ENCODE measurements at places on chromosomes 7 and 10. TPM values are rescaled to one million over a fixed set of nuclear protein-coding genes. Genes with fewer than 3 reads are reported as not detected.

Gene LDB3
- 0.04 TPM for total RNA-seq

Gene ANKRD61
- 0.24 TPM for total RNA-seq

Gene OR13A1
- total RNA-seq = not detected

Gene TRAPPC14
- total RNA-seq = 33.2 TPM

GRCh38 chr7:102450242-102450641 is 14.4 kb downstream of the ALKBH4 start:
- peak; percentile 72 for DNase-seq

- DNase-seq = no peak
Measured at GRCh38 chr7:66571568-66571967, 57.1 kb upstream of the KCTD7 start.

GRCh38 chr10:17793823-17794644 is 15.1 kb upstream of the MRC1 start:
- no peak for DNase-seq

DNA sequence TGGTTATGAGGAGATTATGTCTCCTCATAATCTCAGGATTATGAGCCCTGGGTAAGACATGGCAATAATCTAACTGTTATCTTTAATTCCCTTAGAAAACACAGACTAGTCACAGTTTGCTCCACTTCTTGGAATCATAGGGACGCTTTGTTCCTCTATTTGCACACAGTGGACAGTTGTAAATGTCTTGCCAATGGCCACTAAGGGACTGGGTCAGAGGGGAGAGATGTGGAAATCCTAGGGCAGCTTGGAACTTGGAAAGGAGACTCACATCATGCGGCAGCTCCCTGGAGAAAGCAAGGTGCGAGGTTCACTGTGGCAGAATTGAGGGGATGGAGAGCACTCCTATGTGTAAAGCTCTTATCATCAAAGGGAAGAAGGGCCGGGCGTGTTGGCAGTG is 266.1 kb downstream of the PRPF18 start:
- no peak for DNase-seq

DNA sequence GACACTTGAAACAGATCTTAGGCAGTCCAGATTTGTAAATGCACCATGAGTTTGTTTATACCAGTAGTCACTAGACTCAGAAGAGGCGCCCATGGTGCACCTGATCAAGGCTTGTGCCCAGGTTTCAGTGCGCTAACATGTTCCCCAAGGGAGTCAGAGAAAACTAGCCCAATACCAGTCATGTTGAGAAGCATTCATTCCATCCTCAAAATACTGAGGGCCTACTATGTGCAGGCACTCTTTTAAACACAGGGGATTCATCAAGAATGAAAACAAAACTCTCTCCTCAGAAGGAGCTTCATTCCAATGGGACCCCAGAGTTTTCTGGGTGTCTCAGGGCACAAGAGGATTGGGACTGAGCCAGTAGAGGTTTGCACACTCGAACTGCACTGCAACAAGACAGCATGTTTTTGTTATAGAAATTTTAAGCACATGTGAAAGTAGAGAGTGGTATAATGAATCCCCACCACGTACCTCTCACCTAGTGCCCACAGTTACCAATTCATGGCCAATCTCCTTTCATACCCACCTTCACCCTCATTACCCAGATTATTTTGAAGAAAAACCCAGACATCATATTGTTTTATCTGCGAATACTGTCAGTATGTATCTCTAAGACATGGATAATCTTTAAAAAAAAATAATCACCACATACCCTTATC is 55.0 kb upstream of the ARID5B start:
- DNase-seq = no peak

Gene TAS2R41
- total RNA-seq = not detected

GRCh38 chr10:44982496-44982895 is 3.9 kb upstream of the DEPP1 start:
- no peak for DNase-seq

Gene PRRT4
- total RNA-seq = 0.35 TPM

- no peak for DNase-seq
Measured at GRCh38 chr7:125773113-125773785, 843.6 kb upstream of the POT1 start.

GRCh38 chr10:75358132-75358531 is 43.4 kb downstream of the ZNF503 start:
- no peak for DNase-seq

Gene C7orf33
- not detected for total RNA-seq

Gene SEMA3A
- total RNA-seq = not detected

DNA sequence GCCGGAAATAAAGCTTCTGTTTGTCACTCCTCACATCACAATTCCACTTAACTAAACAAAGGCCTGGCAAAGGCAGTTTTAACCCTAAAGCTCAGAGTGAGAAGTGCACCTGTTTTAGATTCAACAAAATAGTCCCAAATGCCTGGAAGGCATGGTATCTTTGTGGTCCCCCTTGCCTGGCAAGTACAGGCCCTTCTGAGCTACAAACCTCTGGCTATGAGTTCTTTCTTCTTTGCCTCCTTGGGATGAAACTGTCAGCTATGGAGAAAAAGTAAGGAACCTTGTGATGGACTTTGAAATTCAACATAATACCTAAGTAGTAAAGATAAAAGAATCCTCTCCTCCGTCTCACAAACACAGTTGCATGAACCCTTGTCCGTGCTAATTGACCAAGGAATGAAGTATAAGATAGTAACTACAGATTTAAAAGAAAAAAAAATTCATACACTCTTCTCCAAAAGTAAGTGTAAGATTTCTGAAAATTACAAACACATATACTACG is 244.5 kb upstream of the ETV1 start:
- no peak for DNase-seq

- DNase-seq = no peak
Measured at GRCh38 chr7:29170781-29171180, 23.8 kb upstream of the CHN2 start.

Gene ZNF37A
- 19.6 TPM for total RNA-seq

Gene CDK14
- 0.20 TPM for total RNA-seq

DNA sequence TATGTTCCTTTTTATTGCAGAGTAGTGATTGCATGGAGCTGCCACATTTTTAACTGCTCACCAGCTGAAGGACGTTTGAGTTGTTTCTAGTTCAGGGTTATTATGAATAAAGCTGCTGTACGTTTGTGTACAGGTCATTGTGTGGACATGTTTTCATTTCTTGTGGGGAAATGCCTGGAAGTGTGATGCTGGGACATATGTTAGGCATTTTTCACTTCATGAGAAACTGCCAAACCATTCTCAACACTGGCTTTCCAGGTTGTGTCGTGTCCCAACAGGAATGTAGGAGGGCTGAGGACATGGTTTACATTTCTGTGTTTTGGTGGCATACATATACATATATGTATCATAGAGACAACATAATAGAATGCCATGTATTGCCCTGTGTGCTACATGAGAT is 73.0 kb downstream of the NEURL1 start:
- DNase-seq = no peak

DNA sequence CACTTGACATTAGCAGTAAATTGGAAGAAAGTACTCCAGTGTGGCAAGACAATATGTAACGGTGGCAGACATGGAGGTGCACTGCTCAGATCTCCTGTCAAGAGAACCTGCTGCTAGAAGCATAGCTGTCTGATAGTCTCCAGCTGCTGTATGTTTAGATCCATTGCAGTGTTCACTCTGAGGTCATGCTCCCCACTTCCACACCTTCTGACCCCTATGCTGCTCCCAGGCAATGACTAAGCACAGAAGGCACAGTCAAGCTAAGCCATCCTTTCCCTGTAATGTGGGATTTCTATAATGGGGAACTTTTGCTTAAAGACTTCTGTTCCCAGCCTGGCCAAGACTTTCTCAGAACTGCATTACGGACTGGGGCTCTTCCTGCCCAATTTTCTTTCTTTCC is 315.8 kb downstream of the HPSE2 start:
- DNase-seq = no peak

Gene OPN1SW
- not detected for total RNA-seq

DNA sequence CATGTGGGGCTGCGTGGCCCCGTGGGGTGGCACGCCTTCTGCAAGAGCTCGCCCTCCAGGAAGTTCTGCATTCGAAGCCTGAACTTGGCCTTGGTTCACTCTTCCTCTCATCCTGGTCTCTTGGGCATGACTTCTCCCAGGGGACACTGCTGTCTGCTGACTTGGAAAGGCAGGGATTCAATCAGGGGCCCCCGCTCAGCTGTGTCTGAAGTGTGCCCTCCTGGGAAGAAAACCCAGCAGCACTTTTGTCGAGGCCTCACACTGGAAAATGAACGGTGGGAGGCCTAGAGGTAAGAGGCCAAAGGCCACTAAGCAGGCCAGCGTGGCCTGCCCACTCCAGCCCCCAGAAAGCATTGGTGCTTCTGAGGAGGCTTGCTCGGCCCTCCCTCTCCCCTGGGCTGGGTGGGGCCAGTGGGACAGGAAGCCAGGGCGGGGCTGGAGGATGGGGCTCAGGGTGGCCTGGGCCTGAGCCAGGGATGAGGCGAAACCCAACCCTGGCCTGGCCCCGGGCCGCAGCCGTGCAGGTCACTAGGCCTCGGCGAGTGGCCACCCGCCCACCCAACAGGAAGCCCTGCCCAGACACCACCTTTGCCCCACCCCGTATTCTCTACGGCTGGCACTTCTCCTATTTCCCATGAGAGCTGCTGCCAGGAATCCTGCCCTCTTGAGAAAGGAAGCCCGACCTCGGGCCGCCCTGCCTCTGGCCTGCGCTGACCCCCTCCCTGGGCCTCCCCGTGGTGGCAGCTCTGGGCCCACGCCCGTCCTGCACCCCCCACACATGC is 81.1 kb downstream of the ZMIZ1 start:
- peak; percentile 61 for DNase-seq

Gene HPSE2
- not detected for total RNA-seq

Gene PTN
- total RNA-seq = not detected

DNA sequence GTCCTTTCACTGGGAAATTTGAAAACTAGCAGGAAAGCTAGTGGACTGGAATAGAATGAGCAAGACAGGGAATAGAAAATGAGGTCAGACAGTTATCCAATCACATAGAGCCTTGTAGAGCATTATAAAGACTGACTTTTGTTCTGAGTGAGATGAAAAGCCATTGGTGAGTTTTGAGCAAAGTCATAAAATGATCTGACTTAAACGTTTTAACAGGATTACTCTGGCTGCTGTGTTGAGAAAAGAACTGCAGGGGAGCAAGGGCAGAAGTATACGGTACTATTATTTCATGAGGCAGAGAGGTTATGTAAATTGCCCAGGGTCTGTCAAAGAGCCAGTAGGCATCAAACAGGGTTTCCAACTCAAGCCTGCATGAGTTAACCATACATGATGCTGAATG is 393.4 kb downstream of the TFEC start:
- DNase-seq = no peak

GRCh38 chr10:92045641-92046106 is 122.1 kb downstream of the BTAF1 start:
- no peak for DNase-seq

Gene MYH16
- total RNA-seq = not detected

DNA sequence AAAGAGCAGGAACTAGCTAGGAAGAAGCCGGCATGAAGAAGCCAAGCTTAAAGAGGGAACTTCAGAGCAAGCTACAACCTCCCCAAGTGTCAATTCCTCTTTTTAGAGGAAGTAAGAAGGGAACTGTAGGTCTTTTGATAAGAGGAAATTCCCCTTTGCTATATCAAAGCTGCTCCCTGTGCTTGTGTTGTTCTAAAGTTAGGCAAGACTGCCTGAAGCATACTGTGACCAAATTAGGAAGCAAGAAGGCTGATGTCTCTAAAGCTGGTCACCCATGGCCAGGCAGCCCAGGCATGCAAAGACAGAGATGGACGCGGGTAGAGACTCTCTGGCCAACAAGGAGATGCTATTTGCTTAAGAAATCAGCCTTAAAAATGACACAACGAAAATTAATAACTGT is 87.9 kb downstream of the RNF216 start:
- peak; percentile 36 for DNase-seq

GRCh38 chr10:78892338-78893176 is 176.2 kb upstream of the ZMIZ1 start:
- no peak for DNase-seq

DNA sequence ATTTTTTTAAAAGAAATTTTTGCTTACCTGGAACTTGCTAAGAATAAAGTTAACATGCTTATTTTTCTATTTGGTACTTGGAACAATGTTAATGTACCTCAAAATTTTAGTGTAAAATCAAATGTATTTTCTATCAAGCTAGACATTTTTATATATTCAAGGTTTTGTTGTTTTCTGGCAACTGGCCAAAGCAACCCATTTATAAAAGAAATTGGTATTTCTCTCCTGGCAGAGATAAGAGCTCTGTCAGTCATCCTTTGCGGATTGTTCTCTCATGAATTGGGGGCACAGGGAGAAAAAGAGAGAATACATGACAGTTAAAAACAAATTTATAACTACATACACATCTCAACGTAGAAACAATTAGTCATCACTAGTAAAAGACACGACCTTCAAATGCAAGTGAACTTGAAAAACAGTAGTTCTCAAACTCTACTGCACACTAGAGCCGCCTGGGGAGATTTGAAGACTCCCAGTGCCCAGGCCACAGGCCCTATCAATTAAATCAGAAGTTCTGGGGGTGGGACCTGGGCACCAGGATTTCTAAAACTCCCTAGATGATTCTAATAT is 152.4 kb upstream of the LAMB4 start:
- no peak for DNase-seq

- no peak for DNase-seq
Measured at GRCh38 chr7:19403691-19404090, 258.5 kb upstream of the FERD3L start.

GRCh38 chr7:91866599-91867148 is 13.8 kb downstream of the MTERF1 start:
- DNase-seq = no peak

DNA sequence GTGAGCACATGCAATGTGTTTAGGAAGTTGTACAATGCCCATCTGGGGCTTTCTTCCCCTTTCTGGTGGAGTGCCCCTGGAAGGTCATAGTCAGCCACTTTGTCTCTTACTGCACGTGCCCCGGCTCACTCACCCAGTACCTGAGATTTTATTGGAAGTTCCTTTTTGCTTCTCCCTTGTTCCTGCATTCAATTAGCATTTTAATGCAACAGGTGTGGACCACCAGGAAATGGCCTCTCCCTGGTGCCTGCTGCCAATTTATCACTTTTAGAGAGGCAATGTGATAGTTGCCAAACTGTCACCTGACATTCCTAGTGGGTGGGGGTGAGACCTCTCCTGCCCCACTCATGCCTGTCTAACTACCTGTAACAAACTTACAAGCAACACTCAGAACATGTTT is 293.4 kb upstream of the DKK1 start:
- no peak for DNase-seq

GRCh38 chr10:43667761-43668386 is 19.2 kb upstream of the ZNF32 start:
- no peak for DNase-seq

DNA sequence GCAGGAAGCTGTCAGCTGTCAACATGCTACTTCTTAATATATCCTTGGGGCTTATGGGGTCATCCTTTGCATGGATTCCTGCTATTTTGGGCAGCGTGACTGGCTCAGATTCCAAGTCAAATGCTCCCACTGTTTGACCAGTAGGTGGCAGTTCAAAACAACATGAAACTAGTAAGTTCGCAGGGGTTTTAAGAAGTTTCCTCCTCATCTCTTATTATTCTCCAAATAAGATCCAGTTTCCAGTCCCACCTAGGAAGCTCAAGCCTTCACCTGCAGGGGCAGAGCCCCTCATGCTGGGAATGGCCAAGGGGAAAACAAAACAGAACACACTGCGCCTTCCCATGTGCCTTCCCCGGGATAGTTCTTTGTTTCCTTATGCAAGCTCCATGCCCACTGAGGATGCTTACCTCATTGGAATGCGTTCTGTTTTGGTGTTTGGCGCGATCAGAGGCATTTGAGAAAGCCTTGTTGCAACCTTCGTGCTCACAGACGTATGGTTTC is 259.8 kb downstream of the GLI3 start:
- no peak for DNase-seq

- no peak for DNase-seq
Measured at GRCh38 chr10:83577421-83577820, 561.9 kb upstream of the GHITM start.

Gene CLCN1
- total RNA-seq = not detected

Data from CD8-positive, alpha-beta memory T cell (primary cell).